CD4-positive, alpha-beta T cell (primary cell): ENCODE measurements at places on chromosomes 13 and 19. TPM values are rescaled to one million over a fixed set of nuclear protein-coding genes. Genes with fewer than 3 reads are reported as not detected.
A peak's percentile ranks its signal among the peaks of the same experiment; 100 is the strongest.

GRCh38 chr13:85216576-85216975 is 582.6 kb downstream of the SLITRK6 start:
- H3K27ac ChIP-seq = no peak overlapping the region
- DNase-seq = no peak
- no peaks in the 10 kb centered on the region for H3K36me3 ChIP-seq
- H3K4me3 ChIP-seq = no peak overlapping the region

DNA sequence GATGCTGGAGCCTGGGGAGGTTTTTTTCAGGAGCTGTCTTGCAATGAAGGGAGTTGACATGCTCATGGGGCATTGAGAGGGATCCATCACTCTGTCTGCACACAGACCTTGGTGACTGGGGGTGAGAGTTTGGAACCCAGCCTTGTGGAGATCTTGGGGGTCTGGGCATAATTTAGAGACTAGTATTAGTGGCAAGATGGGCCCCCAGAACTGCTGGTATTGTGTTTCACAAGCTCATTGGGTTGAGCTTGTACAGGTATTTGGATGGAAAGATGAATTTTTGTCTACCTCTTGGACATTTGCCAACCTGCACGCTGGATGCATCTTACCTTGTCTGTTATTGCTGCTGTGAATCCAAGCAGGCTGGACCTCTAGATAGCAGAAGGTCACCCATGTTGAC is at the start of gene OR2Z1:
Gene OR2Z1 (plus strand): TSS at position 301 of the 400 bp plus-strand sequence. CDS start 9,395 bp downstream, outside the sequence.
- no peaks in the 10 kb centered on the region for H3K4me1 ChIP-seq
- no peak within 1 kb of the TSS for H3K4me3 ChIP-seq
- peaks cover 5% of the 10 kb centered on the region for H3K27me3 ChIP-seq
- H3K36me3 ChIP-seq = no peaks in the 10 kb centered on the region
- no peak for DNase-seq

GRCh38 chr13:84641491-84641890 is 759.2 kb upstream of the SLITRK1 start:
- no peak for DNase-seq
- no peaks in the 10 kb centered on the region for H3K27me3 ChIP-seq
- H3K4me3 ChIP-seq = no peak overlapping the region
- no peaks in the 10 kb centered on the region for H3K4me1 ChIP-seq
- no peaks in the 10 kb centered on the region for H3K36me3 ChIP-seq

DNA sequence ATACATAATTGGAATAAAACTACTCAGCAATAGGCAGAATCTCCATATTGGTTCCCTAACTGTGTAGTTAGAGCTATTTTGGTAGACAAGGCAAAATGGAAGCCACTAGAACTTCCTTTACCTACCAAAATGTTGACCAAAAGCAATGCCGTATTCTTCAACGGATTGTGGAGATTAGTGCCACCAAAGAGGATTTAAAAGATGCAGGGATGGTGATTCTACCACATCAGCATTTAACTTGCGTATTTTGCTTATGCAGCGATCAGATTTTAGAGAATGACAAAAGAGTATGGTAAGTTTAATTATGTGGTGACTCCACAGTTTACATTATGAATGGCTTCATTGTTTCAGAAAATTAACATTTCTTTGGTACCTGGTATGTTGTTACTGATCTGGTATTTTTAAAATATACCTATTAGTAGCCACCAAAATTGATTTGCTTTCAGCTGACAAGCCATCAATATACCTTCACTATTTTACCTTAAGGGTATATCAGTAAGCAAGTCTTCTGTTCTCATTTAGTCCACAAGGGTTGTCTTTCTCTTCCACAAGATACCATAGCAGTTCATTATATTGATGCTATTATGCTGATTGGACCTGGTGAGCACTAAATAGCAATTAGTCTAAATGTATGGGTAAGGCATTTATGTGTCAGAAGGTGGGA is 1910.7 kb upstream of the PRR20A start:
- no peak overlapping the region for H3K4me3 ChIP-seq
- H3K36me3 ChIP-seq = no peaks in the 10 kb centered on the region
- DNase-seq = no peak
- no peak overlapping the region for H3K27ac ChIP-seq

GRCh38 chr13:43905435-43906031 is 25.8 kb downstream of the LACC1 start:
- peak; percentile 75 for DNase-seq
- H3K27me3 ChIP-seq = no peaks in the 10 kb centered on the region
- no peaks in the 10 kb centered on the region for H3K36me3 ChIP-seq
- no peak overlapping the region for H3K4me3 ChIP-seq
- H3K4me1 ChIP-seq = no peaks in the 10 kb centered on the region

DNA sequence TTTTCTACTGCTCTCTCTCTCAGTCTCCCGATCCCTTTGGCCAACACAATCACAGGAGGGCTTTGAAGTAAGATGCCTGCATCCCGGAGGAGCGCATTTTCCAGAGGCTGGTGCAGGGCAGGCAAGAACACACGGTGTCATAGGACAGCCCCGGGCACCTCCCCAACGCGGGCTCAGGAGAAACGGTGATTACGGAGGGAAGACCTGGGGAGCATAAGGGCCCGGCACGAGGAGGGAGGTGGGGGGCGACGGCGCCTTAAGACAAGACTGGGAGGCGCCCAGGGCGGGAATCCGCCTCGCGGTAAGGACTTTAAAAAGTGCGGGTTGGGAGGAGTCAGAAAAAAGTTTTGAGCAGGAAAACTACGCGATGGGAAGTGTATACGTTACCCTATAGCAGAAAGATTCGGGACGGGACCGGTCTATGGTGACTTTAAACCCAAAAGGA is 18.7 kb upstream of the ZNF888 start:
- no peak overlapping the region for H3K27ac ChIP-seq
- H3K4me1 ChIP-seq = peaks cover 24% of the 10 kb centered on the region
- H3K27me3 ChIP-seq = no peaks in the 10 kb centered on the region

GRCh38 chr19:9808855-9809824 is 9.7 kb downstream of the FBXL12 start:
- peaks cover 50% of the 10 kb centered on the region for H3K4me1 ChIP-seq
- peak overlapping the region; percentile 61 for H3K27ac ChIP-seq
- no peaks in the 10 kb centered on the region for H3K27me3 ChIP-seq
- no peak overlapping the region for H3K4me3 ChIP-seq
- DNase-seq = peak; percentile 77

DNA sequence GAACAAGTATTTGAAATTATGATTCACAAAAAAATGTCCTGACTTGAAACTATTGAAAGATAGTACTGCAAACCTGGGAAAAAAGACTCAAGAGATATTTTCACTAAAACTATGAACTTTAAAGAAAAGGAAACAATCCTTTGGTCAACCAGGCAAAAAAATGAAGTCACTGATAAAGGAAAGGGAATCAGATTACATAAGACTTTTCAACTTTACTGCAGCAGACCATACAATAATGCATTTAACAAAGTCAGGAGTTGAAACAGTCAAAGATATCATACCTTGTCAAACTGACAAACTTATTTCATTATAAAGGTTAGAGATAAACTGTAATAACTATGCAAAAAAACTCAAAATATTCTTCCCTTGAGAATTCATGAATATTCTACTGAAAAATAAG is 361.6 kb downstream of the DLEU7 start:
- no peaks in the 10 kb centered on the region for H3K27me3 ChIP-seq
- H3K36me3 ChIP-seq = no peaks in the 10 kb centered on the region
- H3K27ac ChIP-seq = no peak overlapping the region
- H3K4me3 ChIP-seq = no peak overlapping the region
- no peak for DNase-seq

DNA sequence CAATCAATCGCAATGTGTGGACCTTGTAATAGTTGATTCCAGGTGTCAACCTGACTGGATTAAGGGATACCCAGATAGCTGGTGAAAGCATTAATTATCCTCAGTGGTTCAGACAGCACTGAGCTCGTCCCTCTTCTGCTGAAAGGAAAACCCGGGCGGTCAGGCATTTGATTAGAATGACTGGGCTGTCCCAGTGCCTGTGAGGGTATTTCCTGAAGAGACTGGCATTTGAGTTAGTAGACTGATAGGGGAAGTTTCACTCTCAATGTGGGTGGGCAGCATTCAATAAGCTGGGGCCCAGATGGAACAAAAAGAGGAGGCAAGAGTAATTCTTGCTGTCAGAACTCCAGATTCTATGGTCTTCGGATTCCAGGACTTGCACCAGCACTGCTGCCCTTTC is 31.9 kb downstream of the KPNA3 start:
- no peaks in the 10 kb centered on the region for H3K27me3 ChIP-seq
- peaks cover 15% of the 10 kb centered on the region for H3K4me1 ChIP-seq
- no peaks in the 10 kb centered on the region for H3K36me3 ChIP-seq
- no peak overlapping the region for H3K4me3 ChIP-seq

- H3K27ac ChIP-seq = no peak overlapping the region
- H3K4me1 ChIP-seq = no peaks in the 10 kb centered on the region
- no peak for DNase-seq
- no peaks in the 10 kb centered on the region for H3K27me3 ChIP-seq
- H3K4me3 ChIP-seq = no peak overlapping the region
Measured at GRCh38 chr13:74533226-74533625, 399.0 kb upstream of the KLF12 start.

ZIM2 gene
- total RNA-seq = not detected

SHISA7 gene
- total RNA-seq = not detected

LILRA1 gene
- 0.27 TPM for total RNA-seq

TTC9B gene
- not detected for total RNA-seq

PRR22 gene
- 3.1 TPM for total RNA-seq
